ENCODE measurements at places on chromosomes 1 and 21.
A peak's percentile ranks its signal among the peaks of the same experiment; 100 is the strongest.

DNA sequence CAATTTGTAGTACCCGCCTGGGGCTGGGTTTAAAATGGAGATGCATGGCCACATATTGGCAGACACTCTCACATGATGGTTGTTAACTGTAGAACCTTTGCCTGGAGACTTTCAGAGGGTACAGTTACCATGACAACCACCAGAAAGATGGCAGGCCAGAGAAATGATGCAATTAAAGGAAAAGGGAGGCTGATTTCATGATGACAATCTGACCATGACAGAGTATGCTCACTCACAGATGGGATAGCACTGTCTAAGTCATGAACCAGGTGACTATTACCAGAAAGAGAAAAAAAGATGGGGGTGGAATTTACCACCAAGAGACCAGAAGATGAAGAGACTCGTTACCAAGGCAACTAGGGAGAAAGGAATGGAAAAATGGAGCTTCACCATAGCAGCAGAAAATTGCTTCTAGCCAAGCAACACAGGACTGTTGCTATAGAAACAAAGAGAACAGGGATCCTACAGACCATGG, 3.5 kb upstream of the TRIT1 start:
- DNase-seq, result no peak

GRCh38 chr1:198445872-198446271, 94.6 kb downstream of the ATP6V1G3 start:
- no peak for DNase-seq

DNA sequence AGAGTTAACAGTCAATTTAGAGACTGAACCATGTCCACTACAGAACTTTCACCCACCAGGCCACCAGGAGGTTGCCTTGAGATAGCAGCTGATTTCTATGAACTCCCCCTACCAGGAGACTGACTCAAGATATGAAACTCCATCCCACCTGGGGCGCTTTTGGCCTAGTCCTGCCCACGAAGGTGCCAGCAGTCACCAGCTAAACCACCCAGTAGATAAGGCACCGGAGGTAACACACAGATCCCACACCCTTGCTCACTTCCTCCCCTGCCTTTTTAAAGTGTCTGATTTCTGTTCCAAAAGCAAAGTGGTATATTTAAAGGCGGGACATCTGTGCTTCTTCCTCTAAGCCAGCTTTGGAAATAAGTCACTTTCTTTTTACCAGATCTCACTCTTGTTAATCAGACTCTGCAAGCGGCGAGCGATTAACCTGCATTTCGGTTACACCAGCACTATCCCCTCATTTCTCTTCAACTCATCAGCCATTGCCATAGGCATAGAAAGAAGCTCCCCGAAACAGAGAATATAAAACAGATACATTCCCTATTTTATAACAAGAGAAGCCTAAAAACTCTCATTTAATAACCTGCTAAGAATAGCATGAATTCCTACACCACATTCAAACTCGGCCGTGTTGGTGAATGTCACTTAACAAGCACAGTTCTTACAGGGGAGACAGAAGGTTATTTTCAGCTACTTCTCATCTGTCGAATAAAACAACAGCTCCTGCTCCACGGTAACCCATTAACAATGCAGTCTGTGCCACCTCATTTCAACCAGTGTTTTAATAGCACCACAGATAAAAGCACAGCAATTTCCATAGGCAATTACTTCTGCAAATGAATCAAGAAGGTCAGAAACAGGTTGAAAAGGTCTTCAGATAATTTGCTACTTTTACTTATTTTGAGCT, 318.1 kb downstream of the KCNH1 start:
- no peak for DNase-seq

DNA sequence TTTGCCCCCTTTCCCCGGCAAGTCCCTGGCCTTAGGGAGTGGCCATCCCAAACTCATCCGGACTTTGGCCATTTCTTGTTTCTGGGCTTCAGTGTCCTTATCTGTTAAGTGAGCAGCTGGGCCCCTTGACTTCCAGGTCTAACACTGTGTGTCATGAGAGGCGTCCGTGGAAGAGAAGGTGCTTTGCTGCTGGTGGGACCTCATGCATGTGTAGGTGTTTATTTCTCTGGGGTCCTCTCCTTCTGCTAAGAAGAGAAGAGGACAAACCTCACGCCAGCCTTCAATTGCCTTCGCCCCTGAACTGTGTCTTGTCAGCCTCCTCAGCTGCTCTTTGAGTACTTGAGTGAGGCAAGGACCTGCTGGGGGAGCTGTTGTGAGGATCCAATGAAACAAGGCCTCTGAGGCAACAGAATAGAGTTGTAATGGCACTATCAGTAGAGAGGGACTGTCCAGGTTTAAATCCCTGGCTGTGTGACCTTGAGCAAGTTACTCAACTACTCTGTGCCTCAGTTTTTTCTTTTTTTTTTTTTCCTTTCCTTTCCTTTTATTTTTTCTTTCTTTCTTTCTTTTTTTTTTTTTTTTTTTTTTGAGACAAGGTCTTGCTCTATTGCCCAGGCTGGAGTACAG, 72.5 kb downstream of the RUNX3 start:
- no peak for DNase-seq

DNA sequence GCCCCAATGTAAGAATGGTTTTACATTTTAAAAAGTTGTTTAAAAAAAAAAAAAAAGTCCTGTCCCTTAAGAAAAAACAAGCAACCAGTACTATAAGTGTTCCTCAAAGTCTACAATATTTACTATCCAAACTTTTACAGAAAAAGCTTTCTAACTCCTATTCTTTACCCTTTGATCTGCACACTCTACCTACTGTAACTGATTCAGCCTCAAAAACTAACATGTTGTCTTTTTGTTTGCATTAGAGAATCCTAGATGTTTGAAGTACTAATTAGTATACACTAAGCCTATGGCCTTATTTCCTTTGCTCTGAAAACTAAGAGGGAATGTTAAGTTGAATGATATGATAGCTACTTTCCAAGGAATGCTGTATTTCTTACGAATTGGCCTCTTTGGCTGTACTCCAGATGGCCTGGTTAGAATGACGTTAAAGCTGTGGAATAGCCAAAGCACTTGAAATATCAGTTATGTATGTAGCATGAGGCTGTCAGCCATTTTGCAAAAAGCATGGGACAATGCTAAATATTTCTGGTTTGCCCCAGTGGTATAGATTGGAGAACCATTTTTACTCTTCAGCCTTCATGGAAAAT, 234.8 kb downstream of the GPR52 start:
- peak; percentile 56 for DNase-seq

DNA sequence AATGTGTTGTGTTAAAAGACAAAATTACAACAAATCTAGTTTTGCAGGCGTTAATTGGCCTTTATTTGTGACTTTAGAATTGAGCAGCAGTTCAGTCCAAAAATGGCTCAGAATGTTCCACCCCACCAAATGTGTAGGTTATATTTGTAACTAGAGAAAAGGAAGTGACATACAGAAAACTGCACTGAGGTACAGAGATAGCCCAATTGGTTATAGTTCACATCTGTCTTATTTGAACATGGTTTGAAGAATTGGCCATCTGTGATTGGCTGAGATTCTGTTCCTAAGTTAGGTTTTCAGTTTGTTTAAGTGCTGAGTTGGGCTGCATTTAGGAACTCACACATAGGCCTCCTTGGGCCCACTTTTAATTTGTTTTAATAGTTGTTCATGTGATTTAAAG, 12.0 kb upstream of the FMO2 start:
- no peak for DNase-seq

GRCh38 chr1:101131239-101131843, 105.5 kb upstream of the S1PR1 start:
- DNase-seq, result no peak

DNA sequence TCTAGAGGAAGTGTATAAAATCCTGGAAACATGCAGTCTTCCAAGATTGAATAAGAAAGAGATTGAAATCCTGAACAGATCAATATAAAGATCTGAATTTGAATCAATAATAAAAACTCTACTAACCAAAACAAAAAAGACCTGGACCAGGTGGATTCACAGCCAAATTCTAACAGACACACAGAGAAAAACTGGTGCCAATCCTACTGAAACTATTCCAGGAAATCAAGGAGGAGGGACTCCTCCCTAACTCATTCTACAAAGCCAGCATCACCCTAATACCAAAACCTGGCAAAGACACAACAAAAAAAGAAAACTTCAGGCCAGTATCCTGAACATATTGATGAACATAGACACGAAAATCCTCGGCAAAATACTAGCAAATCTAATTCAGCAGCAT, 58.3 kb downstream of the SYT14 start:
- DNase-seq, result no peak

Measured in AG04449 (cell line).